ENCODE measurements at places on chromosomes 6 and 20. TPM values are rescaled to one million over a fixed set of nuclear protein-coding genes. Genes with fewer than 3 reads are reported as not detected.

DNA sequence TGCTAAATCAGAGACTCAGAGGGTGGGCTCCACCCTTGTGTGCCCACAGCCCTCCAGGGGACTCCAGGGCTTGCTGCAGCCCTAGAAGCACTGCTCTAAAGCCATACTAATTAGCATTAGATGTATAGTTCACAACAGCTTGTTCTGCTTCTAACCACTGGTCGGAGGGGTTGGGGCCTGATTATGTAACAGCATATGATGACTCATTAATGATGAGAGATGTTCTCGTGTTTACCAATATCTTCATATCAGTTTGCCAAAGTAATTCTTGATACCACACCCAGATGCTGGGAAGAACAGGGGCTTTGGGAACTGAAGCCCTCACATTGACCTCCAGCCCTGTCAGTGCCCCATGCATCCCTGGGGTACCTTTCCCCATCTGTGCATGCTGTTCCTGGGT, 104.1 kb upstream of the FOXA2 start:
- H3K4me1 ChIP-seq = peaks cover 2% of the 10 kb centered on the region
- no peak overlapping the region for H3K4me3 ChIP-seq
- no peak for DNase-seq
- H3K36me3 ChIP-seq = no peaks in the 10 kb centered on the region
- H3K27ac ChIP-seq = no peak overlapping the region
- H3K27me3 ChIP-seq = no peaks in the 10 kb centered on the region

GRCh38 chr6:134928151-134928900, 21.6 kb downstream of the ALDH8A1 start:
- no peaks in the 10 kb centered on the region for H3K36me3 ChIP-seq
- no peaks in the 10 kb centered on the region for H3K27me3 ChIP-seq
- no peak for DNase-seq
- no peak overlapping the region for H3K4me3 ChIP-seq
- H3K27ac ChIP-seq = no peak overlapping the region
- peaks cover 9% of the 10 kb centered on the region for H3K4me1 ChIP-seq

GRCh38 chr6:45371924-45372573, 5.7 kb downstream of the SUPT3H start:
- peaks cover 17% of the 10 kb centered on the region for H3K4me1 ChIP-seq
- no peaks in the 10 kb centered on the region for H3K27me3 ChIP-seq
- H3K27ac ChIP-seq = no peak overlapping the region

C6orf47 gene
- total RNA-seq = 23.8 TPM

SRMS gene
- total RNA-seq = not detected

Data from activated CD8-positive, alpha-beta T cell treated with anti-CD3 and anti-CD28 coated beads, Interleukin-2, amount 10 ng/mL, durations not matched to agents 7 days and 5 days (primary cell).